ENCODE measurements at places on chromosomes 11 and 22.
A peak's percentile ranks its signal among the peaks of the same experiment; 100 is the strongest.

GRCh38 chr11:74826901-74827300 lies 78.3 kb downstream of the RNF169 start:
- DNase-seq = no peak

DNA sequence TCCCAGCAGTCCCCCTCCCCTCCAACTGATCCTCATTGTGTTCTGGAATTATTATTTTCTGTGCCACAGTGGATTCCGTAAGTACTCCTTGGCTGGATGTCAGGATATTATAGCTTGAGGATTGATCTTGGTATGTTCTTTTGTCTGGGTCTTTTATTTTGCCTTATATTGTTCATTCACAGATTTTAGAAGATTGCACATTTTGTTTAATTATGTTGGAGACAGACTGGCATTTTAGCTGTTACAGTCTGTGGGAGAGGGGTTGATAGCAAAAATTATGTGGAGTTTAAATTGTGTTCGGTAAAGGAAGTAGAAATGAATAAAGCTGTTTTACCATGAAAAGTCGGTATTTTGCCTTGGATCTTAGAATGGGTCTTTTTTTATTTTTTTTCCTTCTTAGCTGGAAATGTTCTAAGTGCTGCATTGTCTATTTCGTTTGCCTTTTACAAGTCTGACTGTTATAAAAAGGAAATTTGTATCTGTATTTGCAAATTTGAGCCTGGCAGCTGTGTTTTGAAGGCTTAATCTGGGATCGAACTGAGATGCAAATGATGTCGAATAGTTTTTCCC lies 141.9 kb upstream of the TTC12 start:
- DNase-seq = no peak

GRCh38 chr11:116357784-116358544 lies 414.8 kb downstream of the BUD13 start:
- no peak for DNase-seq

- DNase-seq = no peak
These were observed 271.4 kb upstream of the NCAM1 start for GRCh38 chr11:112689851-112690250.

DNA sequence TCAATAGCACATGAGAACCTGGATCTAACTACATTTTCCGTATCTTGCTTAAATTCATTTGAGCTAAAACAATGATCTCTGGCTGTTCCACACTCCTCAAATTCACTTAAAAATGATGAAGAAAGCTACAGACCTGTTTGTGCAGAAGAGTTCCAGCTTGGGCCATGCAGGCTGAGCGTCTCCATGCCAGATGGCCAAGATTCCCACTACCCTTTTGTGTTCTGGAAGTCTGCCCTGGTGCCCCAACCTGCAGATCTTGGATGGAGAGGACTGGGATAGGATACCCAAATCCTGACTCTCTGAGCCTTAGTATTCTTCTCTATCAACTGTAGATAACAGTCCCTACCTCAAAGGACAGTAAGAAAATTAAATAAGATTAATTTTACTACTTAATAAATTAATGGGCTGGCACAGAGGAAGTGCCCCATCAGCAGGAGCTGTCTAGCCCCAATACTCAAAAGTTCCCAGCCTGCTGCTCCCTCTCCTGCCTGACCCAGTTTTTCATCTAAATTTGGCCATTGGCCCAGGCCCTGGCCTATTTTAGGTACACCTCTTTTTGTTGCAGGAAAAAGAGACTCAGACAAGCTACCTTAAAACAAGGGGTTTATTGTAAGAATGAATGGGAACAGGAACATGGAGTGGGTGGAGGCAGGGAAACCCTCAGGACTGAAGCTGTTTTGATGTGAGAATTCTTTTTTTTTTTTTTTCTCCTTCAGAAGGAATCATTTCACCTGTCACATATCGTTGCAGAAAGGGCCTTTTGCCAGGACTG lies 81.4 kb upstream of the GRK3 start:
- DNase-seq = no peak

DNA sequence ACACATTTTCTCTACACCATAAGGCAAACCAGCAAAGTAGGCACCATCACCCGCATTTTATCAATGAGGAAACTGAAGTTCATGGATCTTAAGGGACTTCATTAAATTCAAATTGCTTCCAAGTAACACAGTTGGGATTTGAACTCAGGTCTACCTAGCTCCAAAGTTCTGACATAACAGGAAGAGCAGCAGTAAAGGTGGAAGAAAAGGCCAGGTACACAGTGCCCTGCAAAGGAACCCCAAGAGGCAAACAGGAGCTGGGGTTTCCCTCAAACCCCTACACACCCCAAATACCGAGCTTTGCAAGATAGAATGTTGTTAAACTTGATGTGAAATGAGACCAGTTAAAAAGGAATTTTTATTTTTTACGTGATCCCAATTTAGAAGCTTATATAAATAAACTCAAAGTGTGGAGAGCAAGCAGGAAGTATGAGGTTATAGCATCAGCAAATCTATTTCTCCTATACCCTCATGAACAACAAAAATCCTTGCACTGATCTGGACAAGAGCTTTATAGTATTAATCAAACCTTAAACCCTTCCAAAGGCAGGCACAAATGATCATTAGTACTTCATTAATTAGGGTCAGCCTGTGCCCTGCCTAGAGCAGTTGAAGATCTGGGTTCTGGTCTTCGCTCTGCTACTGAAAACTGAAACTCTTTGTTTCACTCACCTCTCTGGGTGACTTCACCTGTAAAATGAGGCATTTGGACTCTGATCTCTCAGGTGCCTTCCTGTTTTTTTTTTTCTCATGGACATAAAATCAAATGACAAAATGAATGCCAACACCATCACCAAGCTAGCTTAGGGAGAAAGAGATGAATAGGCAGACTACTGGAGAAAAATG lies 36.5 kb downstream of the SYTL2 start:
- DNase-seq = no peak

- DNase-seq = no peak
These were observed 247.3 kb downstream of the NXPE2 start for GRCh38 chr11:114925591-114925990.

DNA sequence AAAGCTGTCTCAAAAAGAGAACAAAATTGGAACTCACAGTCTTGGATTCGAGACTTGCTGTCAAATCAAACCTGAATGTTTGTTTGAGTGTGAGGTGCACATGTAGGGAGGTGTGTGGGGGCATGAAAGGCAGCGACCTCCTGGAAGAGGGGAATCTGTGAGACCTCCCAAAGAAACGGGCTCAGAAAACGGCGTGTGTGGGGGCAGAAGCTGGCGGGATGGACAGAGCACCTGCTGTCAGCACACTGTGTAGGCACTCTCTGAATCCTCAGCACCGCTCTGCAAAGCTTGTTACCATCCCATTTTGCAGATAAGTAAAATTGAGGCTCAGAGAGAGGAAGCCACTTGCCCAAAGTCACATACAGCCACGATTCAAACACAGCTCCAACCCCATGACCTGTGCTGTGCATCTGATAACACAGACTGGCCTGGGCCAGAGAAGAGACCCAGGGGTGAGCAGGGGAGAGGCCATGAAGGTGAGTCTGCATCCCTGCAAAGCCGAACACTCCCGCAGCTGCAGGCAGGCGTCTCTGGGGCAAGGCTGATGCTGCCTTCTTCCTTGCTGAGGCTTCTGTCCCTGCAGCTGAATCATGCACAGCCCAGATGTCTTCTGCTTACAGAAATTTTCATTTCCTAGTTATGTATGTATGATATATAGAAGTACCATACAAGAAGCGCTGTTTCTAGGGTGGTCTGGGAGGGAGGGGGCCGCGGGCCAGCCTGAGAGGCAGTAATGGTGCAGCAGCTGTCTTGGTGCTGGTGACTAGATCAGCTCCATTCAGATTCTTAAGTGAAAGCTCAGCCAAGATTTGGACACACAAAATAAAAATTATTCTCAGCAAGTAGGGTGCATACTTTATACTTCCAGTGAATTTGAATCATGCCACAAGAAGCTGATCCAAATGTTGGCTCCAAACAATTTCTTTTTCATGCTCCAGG lies 67.3 kb upstream of the SHISAL1 start:
- DNase-seq = no peak

DNA sequence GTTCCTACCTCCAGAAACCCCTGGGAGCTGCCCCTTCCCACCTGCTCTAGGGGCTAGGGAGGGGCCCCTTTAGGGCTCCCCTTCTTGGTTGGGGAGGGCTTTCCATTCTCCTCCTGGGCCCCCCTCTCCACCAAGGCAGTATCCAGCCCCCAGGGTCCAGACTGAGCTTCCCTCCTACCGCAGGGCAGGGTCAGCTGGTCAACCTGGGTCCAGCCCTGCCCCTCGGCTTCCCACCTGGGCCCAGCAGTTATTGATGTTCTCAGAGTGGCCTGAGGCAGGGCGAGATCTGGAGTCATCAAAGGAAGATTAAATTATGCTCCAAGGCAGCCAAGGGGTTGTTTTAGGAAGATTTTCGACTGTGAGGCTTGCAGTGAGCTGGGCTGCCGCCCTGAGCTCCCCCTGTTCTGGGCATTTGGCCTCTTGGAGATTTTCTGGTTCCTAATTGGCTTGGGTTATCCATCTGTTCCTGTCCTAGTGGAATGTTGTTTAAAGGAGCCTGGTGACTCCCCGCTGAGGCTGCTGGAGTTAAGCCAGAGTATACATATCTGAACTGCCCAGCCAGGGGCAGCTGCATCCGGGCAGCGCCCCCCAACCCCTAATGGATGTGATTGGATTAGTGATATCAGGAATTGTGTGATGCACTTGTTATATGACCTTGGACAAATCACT lies 1.8 kb upstream of the SLC22A8 start:
- no peak for DNase-seq

- no peak for DNase-seq
These were observed 366.2 kb upstream of the CCDC179 start for GRCh38 chr11:23226331-23227077.

- DNase-seq = peak; percentile 86
These were observed 2.8 kb downstream of the PARVB start for GRCh38 chr22:44026630-44027511.

- DNase-seq = no peak
These were observed 76.2 kb upstream of the OPCML start for GRCh38 chr11:133608496-133608895.

DNA sequence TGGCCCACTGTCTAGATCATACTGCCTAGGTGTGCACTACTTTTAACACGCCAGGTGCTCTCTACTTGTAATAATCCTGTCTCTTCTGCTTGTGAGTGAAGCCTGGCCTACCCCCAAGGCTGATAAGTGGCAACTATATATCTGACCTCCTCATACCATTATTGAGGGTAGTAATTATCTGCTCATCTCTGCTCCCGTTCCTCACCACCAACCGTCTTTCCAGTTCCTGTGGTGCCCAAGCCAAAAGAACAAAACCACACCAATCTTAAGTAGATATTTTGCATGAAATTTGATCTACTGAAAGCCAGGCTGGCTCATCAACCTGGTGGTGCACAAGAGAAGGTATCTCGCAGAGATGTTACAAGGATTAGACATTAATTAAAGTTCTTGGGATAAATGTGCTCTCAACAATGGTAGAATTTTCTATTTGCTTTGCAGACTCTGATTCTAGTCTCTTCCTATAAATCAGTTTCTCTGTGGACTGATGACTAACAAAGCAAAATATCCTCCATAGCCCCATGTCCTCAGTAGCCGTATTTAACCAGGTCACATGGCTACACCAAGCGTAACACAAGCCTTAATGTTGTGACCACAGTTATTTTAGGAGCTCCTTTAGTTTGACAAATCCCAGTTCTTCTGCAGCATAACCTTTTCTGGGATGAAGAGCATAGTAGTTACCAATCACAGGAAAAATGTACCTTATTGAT lies 267.2 kb downstream of the NTM start:
- no peak for DNase-seq

GRCh38 chr22:47802421-47802820 lies 1040.0 kb downstream of the TBC1D22A start:
- DNase-seq = no peak

GRCh38 chr11:8263109-8263768 lies 439 bp downstream of the LMO1 start:
- DNase-seq = no peak

GRCh38 chr11:62130283-62131169 lies 6.7 kb downstream of the INCENP start:
- DNase-seq = no peak

- DNase-seq = no peak
These were observed 76.9 kb downstream of the DSCAML1 start for GRCh38 chr11:117720061-117720511.

- DNase-seq = no peak
These were observed 22.9 kb downstream of the ATG13 start for GRCh38 chr11:46640036-46640788.

DNA sequence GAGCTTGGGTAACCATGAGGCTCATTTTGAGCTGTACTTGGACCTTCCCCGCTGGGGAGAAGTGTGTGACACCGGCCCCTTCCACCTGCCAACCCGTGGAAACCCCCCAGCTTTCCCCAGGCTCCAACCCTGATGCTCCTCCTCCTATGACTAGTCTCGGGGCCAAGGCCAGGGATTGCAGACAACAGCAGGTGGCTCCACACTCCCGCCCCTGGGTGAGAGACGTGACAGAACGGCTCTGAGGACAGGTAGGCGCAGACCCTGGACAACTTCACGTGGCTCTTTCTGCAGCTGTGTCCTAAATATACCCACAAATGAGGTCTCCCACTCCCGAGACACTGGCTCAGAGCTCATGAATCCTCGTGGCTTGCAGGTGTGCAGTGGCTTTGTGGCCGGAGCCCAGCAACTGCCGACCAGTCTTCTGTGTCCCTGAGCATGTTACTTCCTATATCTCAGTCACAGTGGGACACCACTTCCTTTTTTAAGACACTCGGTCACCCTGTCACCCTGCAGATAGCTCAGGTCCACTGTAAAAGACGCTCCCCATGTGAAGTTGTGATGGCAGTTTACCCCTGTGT lies 55.2 kb downstream of the NECTIN1 start:
- peak; percentile 22 for DNase-seq

DNA sequence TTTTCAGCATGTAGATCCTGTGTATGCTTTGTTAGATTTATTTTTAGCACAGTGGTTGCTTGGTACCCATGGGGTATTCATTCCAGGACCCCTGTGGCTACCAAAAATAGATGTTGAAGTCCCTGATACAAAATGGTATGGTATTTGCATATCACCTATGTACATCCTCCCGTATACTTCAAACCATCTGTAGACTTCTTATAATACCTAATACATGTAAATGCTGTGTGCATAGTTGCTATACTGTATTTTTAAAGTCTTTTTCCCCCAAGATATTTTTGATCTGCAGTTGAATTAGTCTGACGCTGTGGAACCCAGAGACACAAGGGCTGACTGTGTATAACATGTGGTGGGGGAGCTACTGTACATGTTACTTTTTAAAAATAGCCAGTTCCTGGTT lies 101.1 kb downstream of the ATXN10 start:
- no peak for DNase-seq

- no peak for DNase-seq
These were observed 5.3 kb downstream of the SLC7A4 start for GRCh38 chr22:21026783-21027692.

- peak; percentile 16 for DNase-seq
These were observed 1.6 kb downstream of the CASP1 start for GRCh38 chr11:105033343-105033742.

GRCh38 chr11:46628961-46629360 lies 11.6 kb downstream of the ATG13 start:
- no peak for DNase-seq

DNA sequence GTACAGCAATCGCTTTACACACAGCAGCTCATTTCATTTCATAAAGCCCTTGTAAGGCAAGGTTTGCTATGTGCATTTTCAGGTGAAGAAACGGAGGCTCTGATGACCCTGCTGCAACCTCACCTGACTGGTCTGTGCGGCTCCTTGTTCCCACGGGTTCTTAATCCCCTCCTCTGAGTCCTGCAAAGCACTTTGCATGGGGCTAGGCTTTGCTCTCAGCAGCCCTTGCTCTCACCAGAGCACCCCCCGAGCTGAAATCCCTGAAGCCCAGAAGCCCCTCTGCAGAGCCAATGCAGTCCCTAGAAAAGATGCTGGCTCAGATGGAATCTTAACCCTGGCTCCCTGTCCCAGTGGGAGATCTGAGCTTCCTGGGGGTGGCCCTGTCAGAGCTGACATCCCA lies 11.0 kb upstream of the APOL6 start:
- no peak for DNase-seq
